ENCODE measurements at places on chromosomes 5 and 9.

DNA sequence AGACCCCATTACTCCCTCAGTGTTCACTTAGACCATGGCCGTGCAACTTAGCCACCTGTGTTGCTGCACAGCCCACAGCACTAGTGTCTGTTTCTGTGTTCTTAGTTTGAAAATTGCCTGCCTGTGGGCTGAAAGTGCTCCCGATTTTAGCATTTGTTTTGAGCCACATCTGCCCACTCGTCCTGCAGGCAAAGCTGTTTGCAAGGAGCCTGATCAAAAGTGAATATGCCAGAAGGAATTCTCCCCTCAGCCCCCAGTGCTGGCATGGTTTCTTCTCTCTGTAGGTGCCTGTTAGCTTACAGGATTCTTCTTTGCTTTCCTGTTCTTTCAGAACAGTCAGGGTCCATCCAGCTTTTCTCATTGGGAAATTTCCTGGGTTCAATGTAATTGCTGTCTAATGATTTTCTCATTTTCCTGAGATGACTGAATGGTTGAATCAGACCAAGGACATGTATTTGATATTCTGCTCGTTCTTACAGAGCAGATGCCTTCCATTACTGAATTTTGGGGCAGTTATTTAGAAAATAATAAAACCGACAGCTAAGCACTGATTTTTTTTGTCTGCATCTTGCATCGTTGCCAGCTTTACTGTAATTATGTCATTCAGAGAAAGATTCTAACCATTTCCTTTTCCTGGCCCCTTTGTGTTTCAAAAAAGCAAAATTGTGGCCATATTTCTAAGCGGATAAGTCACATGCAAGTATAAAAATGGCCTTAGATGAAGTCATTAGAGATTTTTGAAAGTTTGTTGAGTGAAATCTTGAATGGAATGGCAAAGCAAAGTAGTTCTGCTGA, 111.1 kb upstream of the CKMT2 start:
- DNase-seq: no peak

- DNase-seq: no peak
Observed at GRCh38 chr9:78292716-78293497, 4.0 kb upstream of the PSAT1 start.

DNA sequence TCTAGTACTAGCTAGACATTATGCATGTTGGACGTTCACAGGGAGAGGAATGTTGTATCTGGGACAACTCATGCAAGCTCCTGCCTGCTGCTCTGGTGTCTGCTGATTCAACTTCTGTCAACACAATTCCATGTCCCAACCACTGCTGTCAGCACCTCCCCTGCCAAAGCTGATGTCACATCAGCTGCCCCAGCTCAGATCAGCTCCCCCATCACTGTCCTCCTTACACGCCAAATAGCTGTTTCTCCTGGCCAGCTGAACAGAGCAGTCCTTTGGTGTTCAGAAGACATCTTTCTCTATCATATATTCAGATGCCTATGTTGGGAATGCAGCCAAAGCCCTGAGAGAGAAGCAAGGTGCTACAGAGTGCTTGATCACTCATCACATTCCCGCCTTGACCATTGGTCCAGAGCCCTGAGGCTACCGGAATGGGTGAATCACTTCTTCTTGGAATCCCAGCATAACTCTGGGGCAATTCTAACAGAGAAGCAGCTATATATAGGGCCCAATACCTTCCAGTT, 223.3 kb downstream of the SEC61B start:
- DNase-seq: no peak

DNA sequence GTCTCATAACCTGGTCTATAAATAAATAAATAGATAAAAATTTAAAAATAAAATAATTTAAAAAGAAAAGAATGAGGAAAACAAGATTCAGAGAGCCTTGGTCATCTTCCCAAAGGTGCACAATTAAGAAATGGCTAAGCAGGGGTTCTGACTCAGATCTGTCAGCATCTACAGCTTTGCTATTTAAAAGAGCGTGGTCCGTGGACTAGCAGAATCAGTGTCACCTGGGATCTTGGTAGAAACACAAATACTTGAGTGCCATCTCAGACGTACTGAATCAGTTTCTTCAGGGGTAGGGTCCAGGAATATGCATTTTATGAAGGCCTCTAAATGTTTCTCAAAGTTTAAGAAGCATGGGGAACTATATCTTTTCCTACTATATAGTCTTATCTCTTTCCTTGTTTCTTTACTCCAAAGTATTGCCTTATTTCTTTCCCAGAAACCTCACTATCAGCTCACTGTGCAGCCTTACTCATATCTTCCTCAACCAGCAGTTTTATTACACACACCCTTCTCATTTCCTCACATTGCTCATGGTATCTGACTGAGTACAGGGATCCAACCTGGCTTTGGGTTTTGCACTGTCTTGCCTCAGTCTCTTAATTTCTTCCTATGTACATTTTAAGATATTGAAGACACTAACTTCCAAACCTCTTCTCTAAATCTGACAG, 58.6 kb downstream of the TMC1 start:
- DNase-seq: no peak

DNA sequence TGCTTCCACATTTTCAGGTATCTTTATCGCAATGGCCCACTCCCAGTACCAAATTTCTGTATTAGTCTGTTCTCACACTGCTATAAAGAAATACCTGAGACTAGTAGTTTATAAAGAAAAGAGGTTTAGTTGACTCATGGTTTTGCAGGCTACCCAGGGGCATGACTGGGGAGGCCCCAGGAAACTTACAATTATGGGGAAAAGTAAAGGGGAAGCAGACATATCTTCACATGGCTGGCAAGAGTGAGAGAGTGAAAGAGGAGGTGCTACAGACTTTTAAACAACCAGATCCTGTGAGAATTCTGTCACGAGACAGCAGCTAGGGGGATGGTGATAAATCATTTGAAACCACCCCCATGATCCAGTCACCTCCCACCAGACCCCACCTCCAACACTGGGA, 238.2 kb upstream of the DMAC1 start:
- DNase-seq: no peak

- no peak for DNase-seq
Observed at GRCh38 chr5:73619606-73620333, 6.2 kb upstream of the ARHGEF28 start.

DNA sequence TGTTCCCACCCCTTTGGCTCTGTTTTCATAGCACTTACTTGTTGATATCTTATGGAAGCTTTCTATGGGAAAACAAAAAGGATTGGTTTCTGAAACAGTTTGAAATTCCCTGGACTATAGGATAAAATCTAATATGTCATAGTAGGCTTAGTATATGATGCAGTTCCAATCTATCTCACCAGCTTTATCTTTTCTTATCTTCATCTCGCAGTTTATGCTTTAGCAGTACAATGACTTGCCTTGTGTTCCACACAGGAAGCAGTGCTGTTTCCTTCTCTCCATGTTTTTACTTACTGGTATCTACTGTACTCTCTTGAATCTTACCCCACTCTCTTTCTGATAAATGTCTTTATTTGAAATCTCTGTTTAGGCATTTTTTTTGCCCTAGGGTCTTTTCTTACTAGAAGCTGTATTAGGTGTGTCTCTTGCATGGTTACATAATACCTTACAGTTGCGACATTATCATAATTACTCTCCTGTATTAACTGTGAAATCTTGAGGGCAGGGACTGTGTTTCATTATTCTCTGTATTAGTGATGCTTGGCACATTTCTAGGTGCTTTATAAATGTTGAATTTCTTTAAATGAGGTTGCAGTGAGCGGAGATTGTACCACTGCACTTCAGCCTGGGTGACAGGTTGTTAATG, 76.3 kb downstream of the FOCAD start:
- DNase-seq: no peak

DNA sequence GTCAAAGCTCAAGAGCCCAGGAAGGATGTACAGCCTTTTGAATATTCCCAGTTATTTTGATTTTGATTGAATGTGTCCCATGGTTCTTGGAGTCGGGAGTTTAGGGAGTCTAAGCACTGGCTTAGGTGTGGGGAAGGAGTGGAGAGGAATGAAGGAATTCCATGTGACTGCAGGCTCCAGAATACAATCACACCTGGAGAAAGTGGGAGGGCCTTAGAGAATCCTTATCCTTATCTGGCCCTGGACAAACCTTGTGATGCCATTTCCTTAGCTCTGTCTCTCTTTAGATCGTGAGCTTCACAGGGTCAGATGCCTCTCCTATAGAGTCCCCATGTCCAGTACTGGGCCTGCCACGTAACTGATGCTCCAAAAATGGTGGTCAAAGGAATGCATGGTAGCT, 4.2 kb upstream of the EEIG1 start:
- DNase-seq: no peak

- no peak for DNase-seq
Observed at GRCh38 chr9:105816981-105817380, 122.6 kb downstream of the TMEM38B start.

GRCh38 chr9:132426639-132427414, 16.8 kb downstream of the CFAP77 start:
- DNase-seq: no peak

GRCh38 chr9:110011628-110012320, 196.2 kb downstream of the C9orf152 start:
- DNase-seq: no peak
